ENCODE measurements at places on chromosomes 3 and 15.
A peak's percentile ranks its signal among the peaks of the same experiment; 100 is the strongest.

DNA sequence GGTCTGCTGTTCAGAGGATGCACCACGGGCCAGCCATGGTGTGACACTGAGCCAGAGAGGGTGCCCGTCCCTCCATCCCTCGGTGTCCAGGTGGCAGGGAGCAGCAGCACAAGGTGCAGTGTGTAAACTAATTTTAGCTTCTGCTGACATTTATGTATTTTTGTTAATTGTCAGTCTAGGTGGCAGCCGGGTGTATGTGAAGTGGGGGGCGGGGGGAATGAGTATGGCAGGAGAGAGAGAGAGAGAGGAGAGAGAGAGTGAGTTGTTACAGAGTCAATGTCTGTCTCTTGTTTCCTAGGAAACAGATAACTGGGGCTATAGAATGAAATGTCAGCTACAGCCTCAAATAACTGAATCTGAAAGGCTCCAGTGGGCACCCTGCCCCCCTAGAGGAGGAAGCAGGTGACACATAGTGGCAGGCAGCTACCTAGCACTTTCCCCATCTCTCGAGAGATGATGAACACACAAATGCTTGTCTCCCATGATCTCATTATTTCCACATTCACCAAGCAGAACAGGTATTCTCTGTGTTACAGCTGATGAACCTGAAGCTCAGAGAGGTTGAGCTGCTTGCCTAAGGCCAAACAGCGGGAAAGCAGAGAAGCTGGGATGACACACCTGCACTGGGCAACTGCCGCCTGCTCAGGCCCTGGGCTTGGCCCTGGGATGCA is 24.7 kb downstream of the RASGRF1 start:
- DNase-seq: no peak

DNA sequence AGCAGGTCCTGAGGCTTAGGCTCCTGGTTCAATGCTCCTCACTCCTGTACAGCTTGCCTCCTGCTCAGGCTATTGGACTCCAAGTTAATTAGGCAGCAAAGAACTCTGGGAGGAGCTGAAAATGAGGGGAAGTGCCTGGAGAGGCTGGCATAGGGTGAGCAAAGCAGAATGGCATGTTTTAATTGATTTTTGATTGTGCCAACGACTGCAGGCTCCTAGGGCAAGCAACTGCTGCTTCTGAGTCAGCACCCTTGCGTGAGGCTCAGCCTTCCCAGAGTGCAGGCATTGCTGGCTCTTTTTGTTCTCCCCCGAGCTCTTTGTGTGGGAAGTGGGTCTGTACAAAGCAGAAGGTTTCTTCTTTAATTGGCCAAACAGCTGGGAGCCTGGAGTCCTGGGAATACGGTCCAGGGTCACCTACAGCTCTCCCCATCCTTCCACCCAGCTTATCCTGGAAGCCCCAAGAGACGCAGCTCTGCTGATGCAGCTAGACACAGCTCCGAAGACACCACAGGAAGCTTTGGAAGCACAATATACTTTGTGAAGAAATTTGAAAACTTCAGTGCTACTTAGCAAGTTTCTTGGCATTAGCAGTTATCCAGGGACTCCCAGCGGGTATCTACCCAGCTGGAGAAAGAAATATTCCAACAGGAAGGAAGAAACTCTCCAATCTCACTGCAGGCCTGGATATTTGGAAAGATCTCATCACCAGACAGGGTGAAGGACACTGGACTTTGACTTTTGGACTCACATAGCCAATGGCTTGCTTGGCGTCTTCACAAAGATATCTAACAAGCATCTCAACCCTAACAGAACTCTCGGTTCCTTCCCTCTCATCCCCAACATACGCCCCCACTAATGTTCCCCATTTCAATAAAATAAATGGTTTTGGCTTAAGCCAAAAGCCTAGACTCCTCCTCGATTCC is 76.8 kb downstream of the BDH1 start:
- DNase-seq: no peak

DNA sequence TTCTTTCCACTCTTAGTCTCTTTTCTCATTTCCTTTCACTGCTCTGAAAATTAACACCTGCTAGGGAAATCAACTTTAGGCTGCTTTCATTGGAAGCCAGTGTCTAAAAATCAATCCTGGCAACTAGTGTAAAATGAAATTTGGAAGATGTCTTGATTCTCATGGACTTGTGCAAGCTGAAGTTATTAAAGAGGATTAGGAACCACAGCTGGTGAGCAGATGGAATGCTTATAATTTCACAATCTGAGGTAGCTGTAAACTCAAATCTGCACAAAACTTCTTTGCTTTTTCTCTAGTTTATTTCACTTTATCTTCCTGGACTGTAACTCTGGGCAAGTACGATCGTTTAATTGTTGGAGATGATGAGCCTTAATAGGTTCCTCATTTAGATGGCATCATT is 175.6 kb downstream of the GHSR start:
- DNase-seq: peak; percentile 62

DNA sequence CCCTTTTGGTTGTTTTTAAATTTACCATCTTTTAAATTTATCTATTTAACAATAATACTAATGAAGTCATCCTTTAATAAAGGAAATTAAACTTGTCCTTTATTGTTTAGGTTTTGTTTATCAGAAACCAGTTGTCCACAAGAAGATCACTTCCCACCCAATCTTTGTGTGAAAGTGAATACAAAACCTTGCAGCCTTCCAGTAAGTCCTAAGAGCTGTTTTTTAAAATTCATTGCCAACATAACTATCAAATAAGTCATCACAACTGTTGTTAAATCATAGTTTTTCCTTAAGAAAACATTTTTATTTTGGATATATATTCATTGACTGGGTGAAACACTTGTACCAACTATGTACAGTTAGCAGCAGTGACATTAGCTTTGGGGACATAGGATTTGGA is 59.4 kb downstream of the CALML4 start:
- peak; percentile 17 for DNase-seq

- DNase-seq: no peak
These were observed 54.5 kb upstream of the TGFBR2 start for GRCh38 chr3:30551927-30552326.

GRCh38 chr3:27031476-27031875 is 337.7 kb downstream of the NEK10 start:
- DNase-seq: no peak

DNA sequence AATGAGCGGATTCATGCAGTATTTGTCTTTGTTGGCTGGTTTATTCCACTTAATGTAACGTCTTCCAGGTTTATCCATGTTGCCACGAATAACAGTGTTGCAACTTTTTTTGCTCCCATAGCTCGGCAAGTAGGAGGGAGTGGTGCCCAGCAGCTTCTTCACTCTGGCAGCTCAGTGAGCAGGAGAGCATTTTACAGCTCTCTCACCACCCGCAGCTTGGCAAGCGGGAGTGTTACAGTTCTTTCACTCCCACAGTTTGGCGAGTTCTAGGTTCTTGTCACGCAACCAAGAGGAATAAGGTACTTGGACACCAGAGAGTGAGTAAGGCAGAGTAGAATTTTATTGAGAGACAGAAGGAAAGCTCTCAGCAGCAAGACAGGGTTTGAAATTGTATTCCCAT is 935.2 kb downstream of the TBL1XR1 start:
- DNase-seq: no peak

GRCh38 chr3:184337399-184337714 is at the start of gene FAM131A:
Gene FAM131A (plus strand): TSS chr3:184337600. CDS start chr3:184337631, 31 bp downstream.
- no peak for DNase-seq

GRCh38 chr15:62326460-62327011 is 161.5 kb upstream of the C2CD4B start:
- no peak for DNase-seq

GRCh38 chr15:36953346-36953745 is 147.0 kb downstream of the MEIS2 start:
- peak; percentile 26 for DNase-seq

GRCh38 chr3:158355623-158356588 is 215.1 kb upstream of the MLF1 start:
- DNase-seq: no peak

DNA sequence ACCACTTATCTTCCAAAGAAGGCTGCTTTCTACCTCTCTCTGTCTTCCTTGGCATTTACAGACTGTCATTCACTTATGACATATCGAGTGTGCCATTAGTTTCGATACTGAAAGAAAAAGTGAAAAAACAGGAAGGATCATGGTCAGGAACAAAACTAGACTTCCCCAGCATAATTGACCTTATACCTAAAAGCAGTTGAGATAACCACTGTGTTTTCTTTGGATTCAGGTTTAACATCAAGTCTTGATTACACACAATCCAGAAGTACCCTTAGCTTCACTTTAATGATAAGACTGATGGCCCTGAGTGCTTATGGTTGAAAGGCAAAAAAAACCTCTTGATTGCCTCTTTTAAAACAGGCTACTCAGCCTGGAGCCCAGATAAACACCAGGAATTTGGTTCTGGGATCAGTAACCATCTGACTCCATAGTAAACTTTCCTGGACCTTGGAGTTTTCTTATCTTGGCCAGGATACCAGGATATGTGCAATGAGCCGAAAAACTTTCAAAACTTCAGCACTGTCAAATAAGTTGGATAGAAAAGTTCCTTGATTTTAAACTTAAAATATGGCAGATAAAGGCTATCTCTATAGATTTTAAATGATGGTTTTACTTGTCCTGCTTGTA is 5.0 kb upstream of the UACA start:
- DNase-seq: no peak

GRCh38 chr3:61796088-61796680 is 234.8 kb downstream of the PTPRG start:
- DNase-seq: no peak

DNA sequence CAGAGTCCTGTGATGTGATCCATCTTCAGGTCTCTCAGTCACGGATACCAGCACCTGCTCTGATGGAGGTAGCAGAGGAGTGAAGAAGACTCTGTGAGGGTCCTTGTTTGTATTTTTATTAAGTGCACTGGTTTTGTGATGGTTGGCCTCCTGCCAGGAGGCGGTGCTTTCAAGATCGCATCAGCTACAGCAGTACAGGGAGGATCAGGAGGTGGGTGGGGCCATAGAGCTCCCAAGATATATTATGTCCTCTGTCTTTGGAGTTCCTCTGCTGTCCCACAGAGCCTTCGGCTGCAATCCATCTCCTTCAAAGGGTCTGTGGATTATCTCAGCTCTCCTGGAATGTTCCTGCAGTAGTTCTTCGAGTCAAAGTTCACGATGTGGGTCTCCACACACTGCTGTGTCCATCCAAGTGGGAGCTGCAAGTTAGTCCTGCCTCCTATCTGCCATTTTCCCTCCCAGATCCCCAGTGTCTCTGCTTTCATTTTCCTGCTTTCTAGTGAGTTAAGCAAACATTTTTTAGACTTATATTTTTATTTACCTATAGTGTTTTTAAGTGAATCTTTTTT is 54.7 kb downstream of the TM2D3 start:
- peak; percentile 73 for DNase-seq

DNA sequence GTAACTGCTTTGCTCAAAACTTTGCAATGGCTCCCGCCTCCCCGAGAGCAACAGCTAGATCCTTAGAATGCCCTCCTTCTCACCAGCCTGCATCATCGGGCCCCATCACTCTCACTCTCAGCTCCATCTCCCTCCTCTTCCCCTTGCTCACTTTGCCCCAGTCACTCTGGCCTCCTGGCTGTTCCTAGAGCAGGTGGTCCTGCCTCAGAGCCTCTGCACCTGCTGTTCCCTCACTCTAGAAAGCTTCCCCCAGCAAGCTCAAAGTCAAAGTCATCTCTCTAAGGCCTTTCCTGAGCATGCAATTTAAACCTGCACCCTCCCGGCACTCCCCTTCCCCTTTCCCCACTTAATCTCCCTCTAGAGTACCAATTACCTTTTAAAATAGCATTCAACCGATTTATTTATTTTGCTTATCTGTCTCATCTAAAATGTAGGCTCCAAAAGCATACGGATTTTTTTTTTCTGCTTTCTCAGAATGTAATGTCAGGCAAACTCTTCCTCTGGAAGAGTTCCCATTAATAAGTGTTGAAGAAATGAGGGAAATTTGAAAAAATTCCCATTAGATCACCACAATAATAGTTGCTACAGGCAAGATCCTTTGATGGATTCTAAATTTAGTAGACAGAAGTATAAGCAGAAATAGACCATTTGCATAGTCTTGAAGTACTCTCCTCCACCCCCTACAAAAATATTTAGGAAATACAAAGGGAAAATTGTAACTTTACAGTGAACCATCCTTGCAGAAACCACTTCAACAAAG is 15.9 kb upstream of the HES1 start:
- DNase-seq: no peak

DNA sequence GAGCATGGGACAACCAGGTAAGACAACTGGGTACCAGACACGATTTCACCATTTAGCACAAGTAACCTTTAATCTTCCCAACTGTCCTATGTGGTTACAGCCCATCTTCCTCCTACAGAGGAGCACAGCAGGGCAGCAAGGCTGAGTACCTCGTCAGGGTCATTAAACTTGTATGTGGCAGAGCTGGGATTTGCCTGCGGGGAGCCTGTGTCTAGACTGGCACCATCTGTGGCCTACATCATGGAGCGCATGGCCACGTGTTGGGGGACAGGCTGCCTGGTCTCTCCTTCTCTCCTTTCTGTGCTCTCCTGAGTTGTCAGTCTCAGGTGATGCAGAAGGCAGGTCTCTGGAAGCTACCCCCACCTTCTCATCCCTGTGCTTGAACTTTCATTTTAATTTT is 32.2 kb downstream of the GOLGA6A start:
- DNase-seq: no peak

- DNase-seq: no peak
These were observed 29.0 kb downstream of the ETV5 start for GRCh38 chr3:186079925-186080324.

DNA sequence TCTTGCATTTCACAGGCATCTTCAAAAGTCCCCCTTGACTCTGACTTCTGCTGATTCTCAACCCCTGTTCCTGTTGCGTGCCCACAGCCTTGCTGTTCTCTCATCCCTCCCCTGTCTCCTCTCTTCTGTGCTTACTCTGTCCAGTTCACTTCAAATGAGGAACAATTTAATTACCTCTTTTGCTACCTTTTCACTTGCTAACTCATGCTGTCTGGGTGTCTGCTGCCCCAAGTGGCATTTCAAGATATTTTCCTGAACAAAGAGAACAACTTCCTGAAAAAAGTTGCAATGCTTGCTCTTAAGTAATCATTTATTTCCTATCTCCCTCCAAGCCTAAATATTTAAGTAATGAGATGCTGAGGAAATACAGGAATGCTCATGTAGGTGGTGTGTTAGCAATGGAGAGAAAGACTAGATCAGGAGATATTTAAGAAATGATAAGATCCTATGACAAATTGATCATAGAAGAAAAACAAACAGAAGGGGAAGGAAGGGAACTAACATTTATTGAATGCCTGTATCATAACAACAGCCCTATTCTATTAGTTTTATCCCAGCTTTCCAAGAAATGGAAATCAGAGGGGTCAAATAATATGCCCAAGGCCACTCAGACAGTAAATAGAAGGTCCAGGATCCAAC is 42.2 kb downstream of the SV2B start:
- peak; percentile 17 for DNase-seq
